GF-D8 (cell line): ENCODE measurements at places on chromosomes 2 and 18.

DNA sequence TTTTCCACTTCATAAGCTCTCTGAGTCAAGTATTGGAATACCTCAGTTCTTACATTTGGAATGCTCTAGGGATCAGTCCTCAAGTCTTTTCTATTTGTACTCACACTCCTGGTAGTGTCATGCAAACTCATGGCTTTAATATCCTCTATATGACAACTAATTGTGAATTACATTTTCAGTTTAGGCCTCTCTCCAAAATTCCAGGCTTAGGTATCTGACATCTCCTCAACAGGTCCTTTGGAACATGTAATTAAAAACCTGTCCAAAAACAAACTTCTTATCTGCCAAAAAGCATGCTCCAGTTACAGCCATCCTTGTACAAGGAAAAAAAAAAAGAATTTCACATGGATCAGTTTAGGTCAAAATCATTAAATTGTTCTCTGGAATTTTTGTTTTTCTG, 1336.2 kb upstream of the NRXN1 start:
- no peak for DNase-seq

DNA sequence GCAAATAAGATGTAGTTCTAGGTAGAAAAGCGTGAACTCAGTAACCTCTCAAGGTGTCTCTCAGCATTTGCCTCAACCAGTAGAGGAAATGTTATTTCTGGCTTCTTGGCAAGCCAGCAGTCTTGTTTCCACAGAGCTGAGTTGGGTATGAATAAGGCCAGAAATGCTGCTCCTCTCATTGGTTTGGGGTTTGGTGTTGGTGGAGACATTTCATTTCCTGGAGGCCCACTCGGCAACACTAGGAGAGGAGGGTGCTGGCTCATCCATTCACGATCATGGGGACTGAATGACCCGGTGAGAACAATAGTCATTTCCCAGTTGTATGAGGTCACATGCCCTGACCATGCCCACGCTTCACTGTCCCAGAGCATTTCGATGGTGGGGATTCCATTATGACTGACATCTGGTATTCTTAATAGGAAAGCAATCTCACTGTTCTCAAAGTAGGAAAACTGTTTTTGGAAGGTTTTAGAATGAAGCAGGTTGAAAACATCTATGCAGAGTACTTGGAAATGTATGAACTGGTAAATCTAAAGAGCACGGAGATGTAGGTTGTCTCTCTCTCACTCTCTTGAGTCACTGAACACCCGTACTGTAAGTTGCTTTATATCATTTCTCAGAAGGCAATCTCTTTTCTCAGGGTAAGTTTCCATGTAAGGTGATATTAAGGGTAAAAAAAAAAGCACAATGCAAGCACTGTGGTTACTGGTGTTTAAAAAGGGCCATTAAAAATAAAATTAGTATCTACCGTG, 37.1 kb upstream of the CTLA4 start:
- no peak for DNase-seq

GRCh38 chr2:217410681-217410960, 550.8 kb upstream of the TNP1 start:
- DNase-seq = no peak

DNA sequence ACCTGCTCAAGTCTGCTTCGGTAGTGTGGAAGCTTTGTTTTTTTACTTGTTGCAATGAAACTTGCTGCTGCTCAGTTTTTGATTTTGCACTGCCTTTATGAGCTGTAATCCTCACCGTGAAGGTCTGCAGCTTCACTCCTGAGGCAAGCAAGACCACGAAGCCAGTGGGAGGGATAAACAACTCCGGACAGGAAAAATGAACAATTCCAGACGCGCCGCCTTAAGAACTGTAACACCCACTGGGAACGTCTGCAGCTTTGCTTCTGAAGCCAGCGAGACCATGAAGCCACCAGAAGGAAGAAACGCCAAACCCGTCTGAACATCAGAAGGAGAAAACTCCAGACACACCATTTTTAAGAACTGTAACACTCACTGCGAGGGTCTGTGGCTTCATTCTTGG, 245.7 kb upstream of the REG3G start:
- DNase-seq = no peak

- DNase-seq = no peak
Observed at GRCh38 chr18:40313030-40313642, 1641.9 kb upstream of the PIK3C3 start.

GRCh38 chr2:32008805-32009515, 1.8 kb downstream of the MEMO1 start:
- DNase-seq = no peak

- no peak for DNase-seq
Observed at GRCh38 chr18:6366776-6367175, 47.9 kb downstream of the L3MBTL4 start.

DNA sequence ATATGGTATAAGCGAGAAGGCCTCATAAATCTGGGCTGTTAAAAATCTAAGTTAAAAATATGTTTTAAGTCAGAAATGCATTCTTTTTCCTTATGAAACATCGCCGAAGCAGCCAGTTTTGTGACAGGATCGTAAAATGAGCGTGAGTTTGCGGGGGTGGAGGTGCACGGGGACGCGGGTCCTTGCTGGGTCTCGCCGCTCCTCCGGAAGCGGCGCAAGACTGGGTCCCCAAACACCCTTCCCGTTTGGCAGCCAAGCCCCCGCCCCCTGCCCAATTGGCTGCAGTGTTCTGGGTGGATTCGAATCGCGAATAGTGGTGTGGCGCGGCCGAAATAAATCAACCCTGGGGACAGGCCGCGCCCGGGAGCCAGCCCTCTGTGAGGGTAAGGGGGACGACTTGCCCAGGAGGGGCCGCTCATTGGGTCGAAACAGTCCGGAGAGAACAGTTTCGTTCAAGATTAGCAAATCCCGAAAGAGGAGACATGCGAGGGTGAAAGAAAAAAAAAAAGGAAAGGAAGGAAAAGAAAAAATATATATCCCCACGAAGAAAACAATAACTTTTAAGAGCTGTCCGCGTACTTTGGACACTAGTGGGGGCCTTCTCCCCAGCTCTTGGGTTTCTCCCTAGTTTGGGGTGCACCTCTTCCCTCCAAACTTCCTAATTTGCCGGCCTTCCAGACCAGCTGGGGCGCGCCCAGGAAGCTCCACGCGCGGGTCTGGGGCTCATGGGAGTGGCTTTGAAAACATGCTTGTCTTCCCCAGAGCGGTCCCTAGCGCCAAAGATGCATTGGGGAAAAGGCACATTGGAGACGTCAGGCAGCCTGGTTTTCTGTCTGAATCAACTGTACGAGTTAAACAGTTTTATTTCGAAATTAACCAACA, 3.1 kb upstream of the GATA6 start:
- DNase-seq = no peak

DNA sequence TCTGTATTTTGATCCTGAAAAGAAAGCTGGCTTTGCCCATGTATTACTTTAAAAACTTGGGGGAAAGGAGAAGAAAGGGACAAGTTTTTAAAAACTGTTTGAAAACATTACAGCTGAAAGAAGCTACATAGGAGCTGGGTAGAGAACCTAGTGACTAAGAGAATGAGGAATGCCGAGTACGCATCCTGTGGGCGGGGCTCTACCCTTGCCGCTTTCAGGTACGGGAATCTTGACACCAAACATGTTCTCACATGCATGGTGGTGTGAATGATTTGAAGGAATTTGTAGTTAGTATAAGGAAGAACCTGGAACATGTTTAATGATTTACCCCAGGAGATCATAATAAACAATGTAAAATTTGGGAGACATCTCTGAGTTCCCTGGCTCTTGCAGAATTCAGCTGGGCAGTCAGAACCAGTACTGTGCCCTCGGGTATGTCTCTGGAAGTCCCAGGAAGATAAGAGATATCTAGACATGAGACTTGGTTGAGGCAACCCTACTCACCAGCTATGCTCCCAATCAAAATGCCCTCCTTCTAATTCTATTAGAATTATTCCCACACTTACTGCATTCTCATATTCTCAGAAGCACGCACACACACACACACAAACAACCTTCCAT, 16.5 kb upstream of the TGFA start:
- no peak for DNase-seq

- no peak for DNase-seq
Observed at GRCh38 chr2:68469935-68470334, 2.5 kb downstream of the APLF start.

DNA sequence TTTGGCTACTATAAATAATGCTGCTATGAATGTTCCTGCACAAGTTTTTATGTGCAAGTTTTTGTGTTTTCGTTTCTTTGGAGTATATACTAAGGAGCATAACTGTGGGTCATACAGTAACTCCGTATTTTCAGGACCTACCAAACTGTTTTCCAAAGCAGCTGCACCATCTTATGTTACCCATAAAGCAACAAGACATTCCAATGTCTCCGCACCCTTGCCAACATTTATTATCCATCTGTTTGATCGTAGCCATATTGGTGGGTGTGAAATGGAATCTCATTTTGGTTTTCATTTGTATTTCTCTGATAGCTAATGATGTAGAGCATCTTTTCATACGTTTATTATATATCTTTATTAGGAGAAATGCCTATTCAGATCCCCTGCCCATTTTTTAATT, 13.8 kb downstream of the TMEM131 start:
- no peak for DNase-seq

- DNase-seq = no peak
Observed at GRCh38 chr2:238754259-238754658, 93.6 kb upstream of the TWIST2 start.

GRCh38 chr18:61856678-61857077, 36.1 kb downstream of the RNF152 start:
- DNase-seq = no peak

GRCh38 chr18:46037512-46038305, 34.4 kb downstream of the PSTPIP2 start:
- no peak for DNase-seq

- DNase-seq = no peak
Observed at GRCh38 chr2:110843496-110843895, 111.1 kb downstream of the ACOXL start.

DNA sequence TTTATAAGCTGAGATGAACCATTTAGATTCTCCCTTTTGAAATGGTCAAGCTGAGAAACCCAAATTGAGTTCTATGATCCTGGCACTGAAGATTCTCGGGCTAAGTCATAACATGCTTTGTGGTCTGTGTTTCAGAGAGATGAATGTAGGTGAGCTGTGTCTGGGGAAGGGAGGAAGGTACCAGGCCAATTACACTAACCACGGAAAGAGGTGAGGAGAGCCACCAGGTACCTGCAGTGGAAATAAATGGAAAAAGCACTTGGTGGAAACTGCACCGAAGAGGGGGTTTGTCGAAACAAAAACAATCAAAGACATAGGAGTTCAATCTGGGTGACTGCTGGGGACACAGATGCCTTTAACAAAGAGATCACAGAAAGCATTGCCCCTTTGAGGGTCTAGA, 963 bp upstream of the MRPL44 start:
- no peak for DNase-seq

DNA sequence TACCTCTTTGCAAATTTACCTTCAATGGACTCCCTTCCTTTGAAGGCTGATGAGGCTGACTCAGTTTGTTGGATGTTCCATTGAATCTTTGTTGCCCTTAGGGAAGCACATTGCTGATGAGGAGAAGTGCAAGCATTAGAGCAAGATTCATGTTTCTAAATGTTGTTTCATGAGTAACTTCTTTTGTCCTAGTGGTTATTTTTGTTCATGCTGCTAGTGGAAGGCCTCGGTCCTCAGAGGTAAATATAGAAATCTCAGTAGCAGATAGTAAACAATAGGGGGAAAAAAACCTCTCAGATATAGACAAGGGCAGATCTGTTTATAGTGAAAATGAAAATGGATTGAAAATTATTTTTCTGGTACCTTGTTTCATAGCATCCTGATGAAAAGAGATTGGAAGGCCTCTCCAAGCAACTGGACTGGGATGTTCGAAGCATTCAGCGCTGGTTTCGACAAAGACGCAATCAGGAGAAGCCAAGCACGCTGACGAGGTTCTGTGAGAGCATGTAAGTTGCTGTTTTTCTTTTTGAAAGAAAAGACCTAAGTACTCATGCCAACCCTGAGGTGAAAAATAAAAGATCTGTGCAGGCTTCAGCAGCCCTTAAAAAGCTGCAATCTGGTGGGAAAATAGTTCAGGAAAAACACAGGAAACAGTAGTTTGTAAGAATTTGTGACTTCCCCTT, 104.9 kb downstream of the CERS6 start:
- no peak for DNase-seq

DNA sequence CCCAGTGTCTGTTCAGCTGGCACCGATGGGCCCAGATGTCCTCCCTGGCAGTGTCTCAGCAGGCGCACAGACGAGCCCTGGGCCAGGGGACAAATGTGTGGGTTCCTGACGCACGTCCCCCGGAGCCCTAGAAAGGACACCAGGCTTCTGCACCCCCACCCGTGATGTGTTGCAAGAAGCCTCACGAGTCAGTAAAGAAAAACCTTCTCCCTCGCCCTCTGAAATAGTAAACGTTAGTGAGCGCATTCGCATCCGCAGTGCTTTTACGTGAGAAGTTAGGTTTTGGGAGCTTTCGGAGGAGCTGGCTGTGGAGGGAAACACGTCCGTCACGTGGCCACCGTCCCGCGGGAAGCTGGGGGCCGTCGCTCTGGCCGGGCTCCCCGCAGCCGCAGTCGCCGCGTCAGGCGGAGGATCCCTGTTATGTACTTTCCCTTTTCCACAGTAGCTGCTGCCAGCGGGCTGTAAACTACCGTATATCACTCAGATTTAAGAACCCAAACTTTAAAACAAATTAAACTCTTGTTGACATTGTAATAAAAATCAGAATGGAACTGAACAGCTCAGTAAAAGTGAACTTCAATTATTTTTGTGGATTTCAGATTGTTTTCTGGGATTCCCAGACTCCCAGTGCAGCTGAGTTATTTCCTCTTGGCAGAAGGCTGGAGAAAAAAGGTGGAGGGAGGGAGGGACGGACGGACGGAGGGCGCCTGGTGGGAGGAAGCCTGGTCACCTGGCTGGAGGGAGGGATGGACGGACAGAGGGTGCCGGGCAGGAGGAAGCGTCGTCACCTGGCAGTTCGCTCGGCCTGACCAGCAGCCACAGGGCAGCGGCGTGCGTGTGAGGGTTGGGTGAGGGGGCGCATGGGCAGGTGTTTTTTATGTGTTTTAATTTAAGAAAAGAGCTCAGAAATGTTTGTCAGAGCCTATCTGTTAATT, 112.1 kb downstream of the NFATC1 start:
- peak; percentile 35 for DNase-seq

DNA sequence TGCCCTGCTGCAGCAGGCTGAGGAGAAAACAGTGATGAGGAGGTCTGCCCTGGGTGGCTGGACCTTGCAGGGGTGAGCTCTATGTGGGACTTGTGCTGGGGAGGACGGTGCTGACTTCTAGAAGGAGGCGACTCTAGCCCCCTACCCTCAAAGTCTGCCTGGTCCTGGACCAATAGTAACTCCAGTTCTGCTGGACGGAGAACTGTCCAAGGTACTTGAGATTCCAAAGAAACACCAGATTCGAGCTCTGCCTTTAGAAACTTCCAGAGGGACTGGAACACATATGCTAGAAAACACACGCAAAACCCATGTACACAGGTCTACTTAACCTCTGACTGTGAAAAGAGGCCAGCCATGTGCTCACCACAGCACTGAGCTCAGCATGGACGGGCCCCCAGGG, 260.6 kb downstream of the TWIST2 start:
- no peak for DNase-seq

GRCh38 chr2:181312515-181312927, 144.7 kb upstream of the ITGA4 start:
- no peak for DNase-seq

- no peak for DNase-seq
Observed at GRCh38 chr2:4134551-4135550, 431.5 kb downstream of the DCDC2C start.
